ENCODE measurements at places on chromosomes 5 and 9.

DNA sequence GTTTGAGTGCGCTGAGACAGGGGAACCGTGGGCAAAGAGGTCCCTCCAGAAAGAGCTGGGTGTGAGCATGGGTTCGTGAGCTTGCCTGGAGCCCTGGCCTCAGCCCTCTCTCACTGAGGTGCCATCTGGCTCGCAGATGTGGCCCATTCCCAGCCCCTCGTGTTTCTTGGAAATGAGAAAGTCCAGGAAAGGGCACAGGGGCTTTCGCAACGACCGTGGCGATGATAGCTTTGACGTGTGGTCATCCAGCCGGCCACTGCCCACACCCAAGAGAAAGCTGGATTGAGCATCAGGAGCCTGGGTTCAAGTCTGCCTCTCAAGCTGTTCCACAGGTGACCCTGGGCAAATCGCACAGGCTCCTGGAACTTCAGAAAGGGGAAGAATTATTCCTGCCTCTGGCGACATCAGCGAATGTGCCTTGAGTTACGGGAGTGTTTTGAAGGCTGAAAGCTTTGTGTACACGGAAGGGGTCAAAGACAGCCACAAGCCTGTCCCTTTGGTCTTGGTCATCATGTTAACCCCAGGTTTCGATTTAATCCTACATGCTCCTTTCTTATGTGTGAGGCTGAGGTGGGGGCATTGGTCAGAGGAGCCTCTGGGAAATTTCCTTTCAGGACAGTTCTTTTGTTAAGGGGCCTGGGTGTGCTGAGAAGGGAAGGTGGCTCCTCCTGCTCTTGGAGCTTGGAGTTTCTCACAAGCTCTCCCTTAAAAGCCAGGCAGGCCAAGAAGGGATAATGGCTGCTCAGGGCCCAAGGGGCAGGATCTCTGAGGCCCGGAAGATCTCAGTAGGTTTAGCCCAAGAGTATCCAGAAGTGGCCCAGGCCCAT lies 41.7 kb upstream of the IL17B start:
- DNase-seq, result no peak

DNA sequence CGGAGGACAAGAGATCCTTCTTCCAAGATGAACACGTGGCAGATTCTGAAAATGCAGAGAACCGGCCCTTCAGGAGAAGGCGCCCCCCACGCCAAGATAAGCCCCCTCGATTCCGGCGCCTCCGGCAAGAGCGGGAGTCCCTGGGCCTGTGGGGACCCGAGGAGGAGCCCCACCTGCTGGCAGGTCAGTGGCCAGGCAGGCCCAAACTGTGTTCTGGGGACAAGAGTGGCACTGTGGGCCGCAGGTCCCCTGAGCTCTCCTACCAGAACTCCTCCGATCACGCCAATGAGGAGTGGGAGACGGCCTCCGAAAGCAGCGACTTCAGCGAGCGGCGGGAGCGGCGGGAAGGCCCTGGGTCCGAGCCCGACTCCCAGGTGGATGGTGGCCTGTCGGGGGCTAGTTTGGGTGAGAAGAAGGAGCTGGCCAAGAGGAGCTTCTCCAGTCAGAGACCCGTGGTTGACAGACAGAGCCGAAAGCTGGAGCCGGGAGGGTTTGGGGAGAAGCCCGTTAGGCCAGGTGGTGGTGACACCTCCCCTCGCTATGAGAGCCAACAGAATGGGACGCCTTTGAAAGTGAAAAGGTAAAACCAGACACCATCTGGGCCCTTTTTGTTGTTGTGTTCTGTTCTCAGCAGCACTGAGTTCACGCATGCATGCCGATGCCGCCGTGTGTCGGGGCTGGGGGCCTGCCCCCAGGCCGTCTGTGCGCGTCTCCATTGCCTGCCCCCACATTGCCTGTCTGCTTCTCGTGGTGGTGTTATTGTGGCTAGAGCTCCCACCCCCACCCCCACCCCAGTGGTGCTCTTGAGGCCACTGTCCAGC lies 26.6 kb upstream of the POMT1 start:
- DNase-seq, result no peak

GRCh38 chr5:35478856-35479682 lies 138.6 kb upstream of the SPEF2 start:
- DNase-seq, result no peak

- no peak for DNase-seq
Observed at GRCh38 chr9:31807574-31808256, 576.7 kb upstream of the ACO1 start.

GRCh38 chr9:130937146-130938076 lies 1.6 kb downstream of the FIBCD1 start:
- DNase-seq, result no peak

- no peak for DNase-seq
Observed at GRCh38 chr5:15717001-15717400, 217.0 kb downstream of the FBXL7 start.

- DNase-seq, result no peak
Observed at GRCh38 chr9:126116351-126117157, 210.1 kb upstream of the MVB12B start.

DNA sequence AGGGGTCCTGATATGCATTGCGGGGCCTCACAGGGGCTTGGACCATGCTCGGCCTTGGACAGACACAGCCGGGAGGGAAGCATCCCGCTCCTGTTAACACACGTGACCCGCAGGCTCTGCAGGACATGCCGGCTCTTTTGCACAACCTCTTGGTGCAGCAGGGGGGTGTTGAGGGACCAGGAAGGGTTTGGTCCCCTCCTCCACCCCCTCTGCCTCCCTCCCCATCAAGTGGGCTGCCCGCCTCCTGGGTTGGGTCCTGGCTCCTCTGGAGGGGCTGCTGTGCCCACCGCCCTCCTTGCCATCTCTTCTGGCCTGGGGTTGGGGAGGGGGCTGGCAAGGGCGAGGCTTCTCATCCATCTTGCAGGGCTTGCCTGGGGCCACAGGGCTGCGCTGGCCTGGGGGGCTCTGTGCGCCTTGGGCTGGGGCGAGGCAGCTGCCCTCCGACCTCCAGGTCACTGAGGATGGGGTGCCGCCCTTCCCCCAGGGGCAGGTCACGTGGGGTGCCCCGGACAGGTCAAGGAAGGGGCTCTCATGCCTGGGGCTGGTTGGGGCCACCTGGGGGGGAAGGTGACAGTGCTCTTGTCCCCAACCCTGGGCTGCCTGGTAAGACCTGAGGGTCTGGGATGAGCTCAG lies 16.8 kb upstream of the SLC9A3 start:
- no peak for DNase-seq

GRCh38 chr9:123096987-123097386 lies 63.5 kb downstream of the GPR21 start:
- no peak for DNase-seq

DNA sequence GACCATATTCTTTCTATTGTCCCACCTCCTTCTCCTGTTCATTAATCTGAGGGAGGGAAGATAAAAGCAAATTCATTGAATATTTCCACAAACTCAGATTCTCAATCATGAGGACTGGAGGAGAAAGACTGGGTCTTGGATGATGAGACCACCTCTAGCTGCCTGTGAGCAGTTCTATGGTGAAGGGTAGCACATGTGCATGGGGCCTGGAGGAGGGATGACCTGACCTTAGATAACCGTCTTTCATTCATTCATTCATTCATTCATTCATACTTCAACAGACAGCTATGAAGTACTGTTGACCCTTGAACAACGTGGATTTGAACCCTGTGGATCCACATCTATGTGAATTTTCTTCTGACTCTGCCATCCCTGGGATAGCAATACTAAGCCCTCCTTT lies 68.4 kb downstream of the MED10 start:
- DNase-seq, result no peak

GRCh38 chr5:85049020-85049419 lies 664.3 kb upstream of the EDIL3 start:
- no peak for DNase-seq
